ENCODE measurements at places on chromosomes 6 and 20. TPM values are rescaled to one million over a fixed set of nuclear protein-coding genes. Genes with fewer than 3 reads are reported as not detected.

POPDC3 gene
- 21.9 TPM for total RNA-seq

CCM2L gene
- total RNA-seq, result 0.68 TPM

SCGN gene
- 0.36 TPM for total RNA-seq

RNF182 gene
- total RNA-seq, result 3.1 TPM

All from A549 treated with Hydrocortisone at 1 μM for 4 hours (cell line).